ENCODE measurements at places on chromosomes 13 and 19. TPM values are rescaled to one million over a fixed set of nuclear protein-coding genes. Genes with fewer than 3 reads are reported as not detected.

DNA sequence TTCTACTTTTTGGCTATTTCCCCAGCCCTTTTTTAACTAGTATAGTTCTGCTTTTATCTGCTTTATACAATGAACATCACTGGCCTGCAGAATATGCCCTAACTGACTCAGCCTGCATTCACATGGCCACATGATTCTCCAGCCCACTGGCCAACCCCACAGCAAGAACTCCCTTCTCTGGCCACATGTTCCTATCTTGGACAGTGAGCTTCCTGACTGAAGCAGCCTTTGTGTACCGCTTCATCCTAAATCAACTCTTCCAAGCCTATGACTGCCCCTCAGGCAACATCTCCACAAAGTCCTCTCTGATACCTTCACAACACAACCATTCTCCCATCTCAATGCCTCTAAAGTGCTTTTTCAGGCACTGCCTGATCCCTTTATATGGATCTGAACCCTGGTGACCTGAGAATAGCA, 214.1 kb downstream of the COL4A1 start:
- peak; percentile 72 for DNase-seq

GRCh38 chr13:39603424-39603947, 493 bp upstream of the LHFPL6 start:
- DNase-seq, result peak; percentile 35

The RNF225 gene
- not detected for total RNA-seq

DNA sequence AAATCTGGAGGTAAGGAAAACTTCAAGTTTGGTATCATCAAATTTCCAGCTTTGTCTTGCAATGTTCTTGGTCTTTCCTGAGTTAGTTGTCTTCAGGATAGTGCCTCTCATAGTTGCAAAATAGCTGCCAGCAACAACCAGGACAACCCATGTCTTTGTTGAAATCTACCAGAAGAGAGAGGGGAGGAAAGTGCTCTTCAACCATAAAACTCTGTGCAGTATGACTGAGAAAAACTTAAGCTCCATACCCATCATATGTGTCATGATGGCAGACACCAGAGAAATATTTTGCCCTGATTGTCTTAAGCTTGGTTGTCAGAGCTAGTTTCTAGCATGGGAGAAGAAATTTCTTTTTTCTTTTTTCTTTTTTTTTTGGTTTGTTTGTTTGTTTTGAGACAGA, 103.3 kb downstream of the SPRY2 start:
- no peak for DNase-seq

GRCh38 chr13:45198041-45198440, 2.8 kb downstream of the KCTD4 start:
- DNase-seq, result no peak

The FXYD7 gene
- total RNA-seq, result not detected

DNA sequence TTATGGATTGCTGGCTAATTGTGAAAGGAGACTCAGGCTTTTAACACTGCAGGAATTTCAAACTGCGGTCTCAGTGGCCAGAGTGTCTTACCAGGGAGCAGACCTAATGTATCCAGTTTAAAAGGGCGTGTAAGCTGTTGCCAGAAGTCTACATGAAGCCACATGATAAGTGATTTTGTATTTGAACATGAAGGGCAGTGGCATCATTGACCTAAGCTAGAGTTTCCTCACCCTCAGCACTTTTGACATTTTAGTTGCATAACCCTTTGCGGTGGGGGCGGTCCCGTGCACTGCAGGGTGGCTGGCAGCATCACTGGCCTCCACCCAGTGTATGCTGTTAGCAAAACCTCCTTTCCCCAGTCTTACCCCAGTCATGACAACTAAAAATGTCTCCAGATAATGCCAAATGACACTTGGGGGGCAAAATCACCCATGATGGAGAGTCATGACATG, 23.7 kb upstream of the GPR18 start:
- no peak for DNase-seq

- no peak for DNase-seq
Observed at GRCh38 chr13:50459046-50459445, 384.4 kb downstream of the DLEU7 start.

- DNase-seq, result no peak
Observed at GRCh38 chr13:28421676-28422410, 73.1 kb downstream of the FLT1 start.

- DNase-seq, result peak; percentile 98
Observed at GRCh38 chr19:47719047-47719859, 6.0 kb downstream of the EHD2 start.

The PLIN5 gene
- not detected for total RNA-seq

The ERICH6B gene
- not detected for total RNA-seq

- DNase-seq, result no peak
Observed at GRCh38 chr13:32247887-32248286, 67.3 kb downstream of the ZAR1L start.

DNA sequence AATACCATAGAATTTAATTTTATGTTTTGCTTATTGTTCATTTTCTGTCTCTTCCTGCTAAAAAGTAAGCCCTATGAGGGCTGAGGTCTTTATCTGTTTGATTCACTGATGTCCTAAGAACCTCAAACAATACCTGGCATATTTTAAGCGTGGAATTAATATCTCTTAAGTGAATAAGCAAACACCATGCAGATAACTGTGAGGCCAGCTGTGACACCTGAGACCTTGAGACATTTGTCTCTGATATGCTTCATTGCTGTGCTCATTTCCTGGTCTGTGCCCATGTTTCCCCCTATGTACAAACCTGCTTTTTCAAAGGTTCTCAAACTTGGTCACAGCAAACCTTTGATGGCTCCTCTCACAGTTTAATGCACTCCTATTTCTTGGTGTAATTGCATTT, 254.6 kb downstream of the COG6 start:
- no peak for DNase-seq

DNA sequence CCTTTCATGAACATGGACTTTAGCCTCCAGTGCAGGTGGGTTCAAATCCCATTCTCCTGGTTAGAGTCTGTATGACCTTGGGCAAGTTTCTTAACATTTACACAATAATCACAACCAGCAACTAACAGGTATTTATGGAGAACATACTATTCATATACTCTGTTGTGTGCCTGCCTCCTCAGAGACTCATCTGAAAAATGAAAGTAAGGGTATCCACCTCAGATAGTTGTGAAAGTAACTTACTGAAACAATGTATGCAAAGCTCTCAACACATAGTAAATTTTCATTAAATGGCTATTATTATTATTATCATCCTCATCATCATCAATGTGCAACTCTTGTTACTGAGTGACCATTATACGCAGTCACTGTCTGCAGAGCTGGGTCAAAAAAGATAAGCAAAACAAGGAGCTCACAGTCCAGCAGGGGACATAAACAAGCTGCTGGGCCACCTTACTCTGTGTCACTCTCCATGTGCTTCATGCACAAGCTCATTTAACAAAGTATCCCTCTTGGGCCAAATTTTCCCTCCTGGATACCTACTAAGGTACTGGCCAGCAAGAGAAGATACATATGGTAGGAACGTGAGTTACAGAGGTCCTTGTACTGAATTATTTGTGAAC, 70.9 kb upstream of the FNDC3A start:
- DNase-seq, result no peak

DNA sequence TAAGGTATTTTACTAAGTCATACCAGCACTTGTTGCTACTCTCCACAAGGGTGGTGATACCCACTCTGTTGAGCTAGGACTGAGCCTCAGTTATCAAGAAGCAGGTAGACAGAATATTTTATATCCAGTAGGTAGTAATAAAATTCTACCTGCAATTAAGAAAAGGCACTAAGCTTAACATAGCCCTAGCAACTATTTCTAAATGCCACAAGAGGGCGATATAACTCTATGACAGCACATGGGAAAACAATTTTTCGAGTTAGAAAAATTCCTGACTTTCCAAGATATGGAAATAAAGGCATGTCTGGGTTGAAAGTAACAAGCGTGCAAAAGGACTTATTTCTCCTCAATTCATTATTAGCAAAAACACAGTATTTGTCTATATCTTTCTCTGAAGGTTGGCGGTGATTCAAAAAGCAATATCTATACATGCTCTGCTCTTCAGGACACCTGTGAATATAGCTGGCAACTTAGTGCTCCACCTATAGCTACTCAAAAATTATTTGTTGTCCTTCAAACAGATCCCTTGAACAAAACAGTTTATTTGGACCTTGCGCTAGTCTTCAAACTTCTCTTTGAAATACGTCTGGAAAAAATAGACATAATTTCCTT, 14.7 kb downstream of the CCDC169 start:
- DNase-seq, result peak; percentile 77

The LIG1 gene
- 27.3 TPM for total RNA-seq

GRCh38 chr13:100983111-100983510, 308.5 kb upstream of the TMTC4 start:
- peak; percentile 52 for DNase-seq

GRCh38 chr13:112926993-112927392, 42.0 kb upstream of the MCF2L start:
- no peak for DNase-seq
